Kasumi-1 (cell line): ENCODE measurements at places on chromosomes 12 and 14.

- DNase-seq = no peak
Observed at GRCh38 chr14:105051182-105052109, 13.8 kb downstream of the GPR132 start.

DNA sequence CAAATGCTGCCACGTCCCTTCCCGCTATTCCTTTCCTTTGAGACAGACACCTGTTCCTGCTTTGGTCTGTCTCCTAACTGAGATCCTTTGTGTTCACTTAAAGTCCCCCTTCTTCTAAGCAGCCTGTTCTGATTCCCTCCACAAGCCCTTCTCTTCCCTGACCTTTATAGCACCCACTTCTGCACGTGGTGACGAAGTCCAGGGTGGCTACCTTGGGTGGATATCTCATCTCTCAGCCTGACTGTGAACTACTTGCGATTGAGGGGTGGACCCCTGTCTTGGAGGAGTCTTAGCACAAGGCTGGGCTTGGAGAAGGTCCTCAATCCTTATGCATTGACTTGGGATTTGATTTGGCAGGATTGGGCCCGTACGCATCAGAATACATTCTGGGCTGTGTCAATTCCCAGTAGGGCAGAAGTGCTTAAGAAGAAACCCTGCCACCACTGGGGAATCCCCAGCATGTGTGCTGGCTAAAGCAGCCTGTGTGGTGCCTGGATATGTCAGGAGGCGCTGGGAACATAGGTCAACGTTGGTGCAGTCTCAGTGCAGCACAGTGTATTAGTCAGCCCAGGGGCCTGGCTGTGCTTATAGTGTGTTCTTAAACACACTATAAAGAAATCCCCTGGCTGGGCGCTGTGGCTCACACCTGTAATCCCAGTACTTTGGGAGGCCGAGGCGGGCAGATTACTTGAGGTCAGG is 23.6 kb downstream of the KRT80 start:
- DNase-seq = no peak

DNA sequence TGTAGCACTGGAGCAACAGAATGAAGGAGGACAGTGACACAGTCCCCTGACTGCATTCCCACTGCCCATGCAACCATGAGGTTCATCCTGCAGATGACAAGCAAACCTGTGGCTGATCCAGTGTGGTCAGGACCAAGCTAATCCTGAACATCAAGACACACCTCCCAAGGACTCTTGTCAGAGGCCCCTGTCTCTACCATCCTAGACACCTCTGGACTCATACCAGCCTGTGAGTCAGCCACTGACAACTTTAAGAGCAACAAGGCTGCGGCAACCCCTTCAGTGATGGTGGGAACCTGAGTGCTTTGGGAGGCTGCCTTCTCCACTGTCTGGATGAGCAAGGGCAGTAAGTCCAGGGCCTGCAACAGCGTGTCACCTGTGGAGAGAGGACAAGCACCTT is 24.6 kb downstream of the GCN1 start:
- DNase-seq = no peak

DNA sequence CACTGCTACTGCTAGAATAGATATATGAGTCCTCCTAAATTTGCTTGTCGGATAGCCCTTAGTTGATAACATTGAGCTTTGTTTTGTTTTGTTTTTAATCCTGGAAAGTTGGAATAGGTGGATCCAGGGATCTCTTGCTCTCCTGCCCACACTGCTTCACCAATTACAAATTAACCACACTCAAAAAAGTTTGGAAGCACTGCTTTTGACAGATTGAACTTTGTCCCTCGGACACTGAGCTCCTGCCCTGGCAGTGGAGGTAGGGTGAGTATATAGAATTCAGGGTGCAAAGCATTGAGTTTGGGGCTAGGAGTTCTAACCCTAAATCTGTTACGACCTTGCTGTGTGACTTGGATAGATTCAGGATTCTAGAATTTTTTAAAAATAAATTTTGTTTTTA is 15.1 kb upstream of the SYNDIG1L start:
- no peak for DNase-seq

GRCh38 chr12:94712815-94713515 is 62.6 kb upstream of the TMCC3 start:
- DNase-seq = no peak

- no peak for DNase-seq
Observed at GRCh38 chr14:23052671-23053070, 4.6 kb downstream of the CDH24 start.

DNA sequence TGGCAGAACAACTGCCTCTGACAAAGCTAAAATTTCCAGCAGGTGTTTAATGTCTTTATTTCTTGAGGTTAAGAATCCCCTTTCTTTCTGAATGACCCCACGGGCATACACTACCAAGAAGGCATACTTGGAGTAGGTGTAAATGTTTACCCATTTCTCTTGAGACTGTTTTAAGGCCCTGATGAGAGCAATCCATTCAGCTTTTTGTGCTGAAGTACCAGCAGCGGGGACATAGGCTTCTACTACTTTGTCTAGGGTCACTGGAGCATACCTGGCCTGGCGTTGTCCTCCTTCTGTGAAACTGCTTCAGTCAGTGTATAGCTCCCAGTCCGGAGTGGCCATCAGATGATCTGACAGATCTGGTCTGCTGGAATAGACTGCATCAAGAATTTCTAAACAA is 22.7 kb downstream of the ANG start:
- DNase-seq = no peak
